ENCODE measurements at places on chromosomes 2 and 18. TPM values are rescaled to one million over a fixed set of nuclear protein-coding genes. Genes with fewer than 3 reads are reported as not detected.

DNA sequence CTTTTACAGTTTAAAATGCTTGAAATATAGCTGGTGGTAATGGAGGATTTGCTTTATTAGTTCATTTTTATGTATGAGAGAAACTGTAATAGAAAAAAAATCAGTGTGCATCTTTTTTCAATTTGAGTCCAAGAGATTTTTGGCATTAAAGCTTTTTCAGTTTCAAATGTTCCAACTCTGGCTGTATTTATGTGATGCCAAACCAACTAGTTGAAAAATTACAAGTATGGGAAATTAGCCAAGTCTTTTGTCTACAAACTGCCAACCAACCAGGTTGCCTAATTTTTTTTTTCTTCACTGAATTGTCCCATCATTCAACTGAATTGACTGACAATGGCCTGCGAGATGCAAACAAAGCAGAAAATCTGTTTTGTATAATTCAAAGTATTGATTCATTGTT is 95.7 kb downstream of the ICOS start:
- DNase-seq = no peak

GRCh38 chr2:74045454-74045853 is 60.7 kb downstream of the TET3 start:
- DNase-seq = no peak

DNA sequence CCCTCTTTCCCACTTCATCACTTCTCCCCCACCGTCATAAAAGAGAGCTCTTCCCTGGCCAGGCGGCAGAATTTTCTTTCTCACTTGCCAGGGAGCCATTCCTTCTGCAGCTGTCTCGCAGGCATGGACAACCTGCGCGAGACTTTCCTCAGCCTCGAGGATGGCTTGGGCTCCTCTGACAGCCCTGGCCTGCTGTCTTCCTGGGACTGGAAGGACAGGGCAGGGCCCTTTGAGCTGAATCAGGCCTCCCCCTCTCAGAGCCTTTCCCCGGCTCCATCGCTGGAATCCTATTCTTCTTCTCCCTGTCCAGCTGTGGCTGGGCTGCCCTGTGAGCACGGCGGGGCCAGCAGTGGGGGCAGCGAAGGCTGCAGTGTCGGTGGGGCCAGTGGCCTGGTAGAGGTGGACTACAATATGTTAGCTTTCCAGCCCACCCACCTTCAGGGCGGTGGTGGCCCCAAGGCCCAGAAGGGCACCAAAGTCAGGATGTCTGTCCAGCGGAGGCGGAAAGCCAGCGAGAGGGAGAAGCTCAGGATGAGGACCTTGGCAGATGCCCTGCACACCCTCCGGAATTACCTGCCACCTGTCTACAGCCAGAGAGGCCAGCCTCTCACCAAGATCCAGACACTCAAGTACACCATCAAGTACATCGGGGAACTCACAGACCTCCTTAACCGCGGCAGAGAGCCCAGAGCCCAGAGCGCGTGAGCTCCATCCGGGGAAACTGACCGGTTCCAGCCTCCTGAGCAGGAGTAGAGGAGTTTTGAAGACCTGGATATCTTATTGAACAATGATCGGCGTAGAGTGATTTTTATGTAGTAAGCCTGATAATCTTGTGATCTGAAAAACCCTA is at the start of gene MSGN1:
Gene MSGN1 (plus strand): TSS at position 65 of the 850 bp plus-strand sequence. CDS start 59 bp downstream, at position 124.
- DNase-seq = no peak

DNA sequence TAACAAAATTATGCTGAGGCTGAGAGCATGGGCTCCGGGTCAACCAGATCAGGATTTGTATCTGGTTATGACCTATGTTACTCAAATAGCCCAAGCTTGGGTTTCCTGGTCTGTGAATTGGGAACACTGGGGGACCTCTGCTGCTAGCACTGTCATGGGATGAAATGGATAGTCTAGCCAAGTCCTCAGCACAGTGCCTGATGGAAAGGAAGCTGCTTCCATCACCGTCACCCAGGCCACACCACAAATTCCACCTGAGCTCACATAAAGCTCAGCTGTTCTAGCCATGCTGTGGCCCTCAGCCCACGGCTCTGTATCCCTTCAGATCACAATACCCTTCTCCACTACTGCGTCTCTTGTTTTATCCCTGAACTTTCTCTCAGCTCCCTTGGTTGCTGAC is 179.6 kb upstream of the SP5 start:
- DNase-seq = no peak

The GPR39 gene
- not detected for polyA plus RNA-seq

DNA sequence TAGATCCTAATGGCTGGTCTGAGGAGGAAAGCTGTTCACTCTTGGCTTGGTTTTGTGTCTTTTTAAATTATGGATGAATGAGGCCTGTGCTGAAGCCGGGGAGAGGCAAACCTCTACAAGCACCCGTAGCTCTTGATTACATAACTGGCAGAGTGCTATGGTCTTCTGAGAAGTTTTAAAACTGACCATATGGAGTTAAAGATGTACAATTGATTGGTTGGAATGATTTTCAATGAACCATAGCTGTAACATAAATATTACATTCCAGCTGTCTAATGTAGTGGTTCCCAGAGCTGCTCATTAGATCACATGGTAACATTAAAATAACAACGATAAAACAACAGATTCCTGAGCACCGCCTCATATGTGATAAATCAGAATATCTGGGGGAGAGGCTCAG is 71.1 kb upstream of the MAP4K3 start:
- DNase-seq = no peak

GRCh38 chr2:235605312-235606003 is 111.6 kb downstream of the AGAP1 start:
- peak; percentile 33 for DNase-seq

- DNase-seq = no peak
Observed at GRCh38 chr2:25835906-25836305, 42.4 kb downstream of the ASXL2 start.

DNA sequence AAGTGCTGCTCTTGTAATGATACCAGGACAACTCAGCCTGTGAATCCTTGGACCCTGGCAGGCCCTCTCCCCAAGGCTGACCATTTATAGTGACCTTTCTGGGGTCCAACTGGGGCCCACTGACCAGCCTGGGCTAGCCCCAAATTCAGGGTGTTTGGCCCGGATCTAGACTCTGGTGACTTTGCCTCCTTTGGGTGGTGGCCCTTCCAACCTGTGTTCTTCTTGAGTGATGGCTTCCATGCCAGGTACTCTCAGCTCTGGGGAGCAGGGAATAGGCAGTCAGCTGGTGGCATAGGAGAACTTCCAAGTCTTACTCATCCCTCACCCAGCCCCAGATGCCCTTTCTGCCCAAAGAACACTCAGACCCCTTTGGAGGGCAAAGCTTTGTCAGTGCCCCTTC is 10.3 kb downstream of the MYO7B start:
- no peak for DNase-seq

The TCF7L1 gene
- polyA plus RNA-seq = 0.07 TPM

DNA sequence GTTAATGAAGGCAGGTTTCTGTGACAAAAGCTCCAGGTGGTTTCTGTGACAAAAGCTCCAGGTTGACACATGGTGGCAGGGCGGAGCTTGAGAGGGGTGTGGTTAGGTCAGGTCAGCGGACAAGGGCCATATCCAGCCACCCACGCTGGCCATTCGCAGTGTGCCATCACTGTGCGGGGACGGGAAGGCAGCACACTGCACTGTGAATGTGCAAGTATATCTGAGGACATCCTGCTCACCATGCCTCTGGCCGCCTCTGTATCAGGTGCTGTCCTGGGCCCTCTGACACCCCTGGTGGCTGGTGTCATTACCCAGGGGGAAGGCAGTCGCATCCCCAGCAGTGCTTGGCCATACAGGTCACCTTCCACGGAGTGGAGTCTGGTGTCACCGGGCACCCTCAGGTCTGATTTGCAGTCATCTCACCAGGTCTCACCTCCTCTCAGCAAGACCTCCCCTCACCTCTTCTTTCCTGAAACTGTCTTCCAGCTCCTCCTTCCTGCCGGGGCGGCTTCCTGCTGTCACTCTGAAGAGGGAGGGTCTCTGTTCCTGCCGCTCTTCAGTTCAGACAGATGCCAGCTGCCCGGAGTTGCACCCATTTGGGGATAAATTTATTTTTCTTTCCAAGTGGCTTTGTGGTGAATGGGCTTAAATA is 34.9 kb downstream of the CTIF start:
- DNase-seq = no peak

DNA sequence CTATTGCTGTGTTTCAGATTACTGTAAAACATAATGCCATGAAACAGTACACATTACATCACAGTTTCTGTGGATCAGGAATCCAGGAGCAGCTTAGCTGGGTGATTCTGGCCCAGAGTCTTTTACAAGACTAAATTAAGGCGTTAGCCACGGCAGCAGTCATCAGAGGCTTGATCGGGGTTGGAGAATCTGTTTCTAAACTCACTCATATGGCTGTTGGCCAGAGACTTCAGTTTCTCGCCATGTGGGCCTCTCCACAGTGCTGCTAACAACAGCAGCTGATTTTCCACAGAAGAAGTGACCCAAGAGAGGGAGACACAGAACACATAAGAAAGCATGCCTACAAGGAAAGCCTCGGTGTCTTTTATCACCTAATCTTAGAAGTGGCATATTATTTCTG is 89.2 kb upstream of the MYO3B start:
- DNase-seq = no peak

DNA sequence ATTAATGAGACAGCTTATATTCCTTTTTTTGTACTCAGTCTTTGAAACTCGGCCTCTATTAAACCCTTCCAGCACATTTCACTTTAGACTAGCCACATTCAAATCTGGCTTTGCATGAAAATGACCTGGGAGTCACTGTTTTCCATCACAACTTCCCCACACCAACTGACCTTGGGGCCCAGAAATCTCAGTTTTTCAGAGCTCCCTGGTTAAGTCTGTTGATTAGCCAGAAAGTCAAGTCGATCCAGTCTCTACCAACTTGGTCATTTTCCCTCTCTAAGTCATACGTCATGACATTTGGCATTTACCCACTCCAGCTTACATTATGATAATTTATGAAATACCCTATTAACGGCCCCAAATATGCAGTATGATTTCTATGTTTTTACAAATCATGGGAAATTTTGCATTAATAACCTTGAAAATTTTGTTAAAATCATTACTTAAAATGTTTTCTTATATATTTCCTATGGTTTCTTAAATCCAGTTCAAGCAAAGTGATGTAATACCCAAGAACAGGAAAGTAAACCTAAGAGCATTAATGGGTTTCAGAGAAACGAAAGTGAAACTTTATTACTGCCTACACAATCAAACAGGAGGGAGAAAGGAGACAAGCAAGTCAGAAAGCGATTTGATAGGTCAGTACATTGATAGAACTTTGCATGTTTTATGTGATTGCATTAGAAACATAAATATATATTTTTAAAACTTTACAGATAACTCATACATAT is 77.1 kb downstream of the SPATS2L start:
- no peak for DNase-seq

- no peak for DNase-seq
Observed at GRCh38 chr2:36512705-36513104, 85.3 kb downstream of the FEZ2 start.

Measured in CD8-positive, alpha-beta memory T cell (primary cell).